ENCODE measurements at places on chromosomes 1 and 21.

DNA sequence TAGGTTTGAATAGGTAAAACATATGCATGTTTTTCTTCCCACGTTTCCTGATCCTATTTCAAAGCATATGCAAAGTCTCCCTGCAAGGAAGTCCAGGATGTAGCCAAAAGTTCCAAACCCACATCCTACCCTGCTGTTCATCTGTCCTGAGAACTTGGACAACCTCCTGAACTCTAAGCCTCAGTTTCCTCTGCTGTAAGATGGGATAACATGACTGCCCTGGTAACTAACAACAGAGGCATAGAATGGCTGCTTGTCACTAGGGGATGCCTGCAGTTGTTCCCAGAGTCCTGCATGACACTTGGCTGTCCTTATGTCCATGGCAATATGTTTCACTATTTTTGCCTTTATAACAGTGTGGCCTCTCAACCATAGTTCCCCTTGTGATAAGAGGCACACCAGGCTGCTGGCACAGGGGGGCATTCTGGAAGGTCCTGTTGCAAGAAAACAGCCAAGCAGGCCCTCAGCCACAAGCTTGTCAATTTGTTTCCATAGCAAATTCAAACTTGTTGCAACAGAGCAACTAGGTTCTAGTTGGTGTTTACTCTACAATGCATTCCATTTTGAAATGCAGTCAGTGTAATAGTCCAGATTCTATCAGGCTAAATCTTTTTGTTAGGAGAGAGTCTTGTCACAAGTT, 1.5 kb upstream of the HDGF start:
- DNase-seq = no peak

DNA sequence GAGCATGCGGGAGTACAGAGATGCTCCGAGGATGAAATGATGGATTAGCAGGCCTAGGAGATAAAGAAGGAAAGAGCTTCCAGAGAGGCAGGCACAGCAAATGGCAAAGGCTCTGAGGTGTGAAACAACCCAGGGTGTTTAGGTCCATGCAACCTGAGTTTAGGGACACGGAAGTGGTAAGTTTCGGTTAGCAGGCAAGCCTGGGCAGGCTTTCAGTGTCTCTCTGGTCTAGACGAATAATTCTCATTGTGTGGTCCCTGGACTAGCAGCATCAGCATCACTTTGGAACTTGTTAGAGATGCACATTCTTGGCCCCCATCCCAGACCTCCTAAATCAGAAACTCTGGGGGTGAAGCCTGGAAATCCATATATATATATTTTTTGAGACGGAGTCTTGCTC, 18.6 kb downstream of the NKAIN1 start:
- no peak for DNase-seq

DNA sequence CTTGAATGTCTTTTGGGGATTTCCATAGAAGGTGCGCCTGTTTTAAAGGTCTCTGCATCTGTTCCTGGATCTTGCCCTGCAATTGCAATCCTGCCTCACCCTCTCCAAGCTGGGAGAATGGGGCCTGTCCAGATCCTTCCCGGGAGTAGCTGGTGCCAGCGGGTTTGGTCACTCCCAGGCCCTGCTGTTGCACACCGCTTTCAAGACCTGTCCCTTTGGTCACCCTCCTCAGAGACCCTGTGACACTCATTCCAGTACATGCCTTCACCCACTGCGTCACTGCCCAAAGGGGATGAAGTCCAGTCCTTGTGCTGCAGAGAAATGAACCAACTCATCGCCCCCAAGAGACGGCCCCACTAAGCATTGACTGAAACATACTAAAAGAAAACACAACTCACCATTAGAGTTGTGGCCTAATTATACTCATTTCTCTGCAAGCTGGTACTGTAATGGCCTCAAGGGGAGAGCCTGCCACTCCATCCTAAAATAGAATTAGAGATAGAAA, 1.9 kb upstream of the IRF2BP2 start:
- DNase-seq = peak; percentile 36

GRCh38 chr1:209527372-209527771, 56.1 kb upstream of the CAMK1G start:
- DNase-seq = no peak

GRCh38 chr1:189658381-189658780, 819.3 kb downstream of the BRINP3 start:
- no peak for DNase-seq

DNA sequence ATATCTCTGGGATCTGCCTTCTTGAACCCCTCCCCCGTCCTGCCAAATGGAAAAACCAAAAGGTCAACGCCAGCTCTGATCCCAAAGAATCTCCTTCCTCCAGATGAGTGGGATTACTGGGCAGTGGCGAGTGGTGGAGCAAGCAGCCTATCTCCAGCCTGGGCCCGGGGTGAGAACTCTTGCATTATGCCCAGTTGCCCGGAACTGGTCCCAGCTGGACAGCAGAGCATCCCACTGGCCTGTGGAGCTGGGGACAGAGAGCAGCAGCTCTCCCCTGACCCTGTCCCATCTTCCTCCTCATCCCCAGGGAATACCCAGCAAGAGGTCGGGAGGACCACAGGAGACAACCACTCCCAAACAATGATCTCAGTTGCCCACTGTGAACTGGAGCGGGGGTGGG, 130.5 kb downstream of the TMEM53 start:
- DNase-seq = no peak

DNA sequence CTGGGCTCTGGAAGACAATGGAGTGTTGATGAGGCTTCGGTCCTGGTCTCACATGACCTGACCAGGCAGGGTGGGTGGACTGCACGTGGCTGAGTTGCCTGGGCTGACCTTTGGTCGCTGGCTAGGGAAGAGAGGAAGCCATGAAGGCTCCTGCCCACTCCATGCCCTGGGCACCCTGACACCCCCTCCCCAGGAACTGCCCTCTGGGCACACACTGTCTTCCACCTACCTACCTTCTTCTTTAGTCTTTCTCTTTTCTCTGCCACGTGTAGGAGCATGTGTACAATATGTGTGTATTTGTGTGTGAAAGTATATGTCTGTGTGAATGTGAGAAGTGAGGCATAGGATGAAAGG, 15.1 kb downstream of the POU3F1 start:
- DNase-seq = no peak

- peak; percentile 39 for DNase-seq
Measured at GRCh38 chr1:237124856-237125462, 83.0 kb downstream of the RYR2 start.

GRCh38 chr1:72705921-72706320, 423.6 kb upstream of the NEGR1 start:
- DNase-seq = no peak

DNA sequence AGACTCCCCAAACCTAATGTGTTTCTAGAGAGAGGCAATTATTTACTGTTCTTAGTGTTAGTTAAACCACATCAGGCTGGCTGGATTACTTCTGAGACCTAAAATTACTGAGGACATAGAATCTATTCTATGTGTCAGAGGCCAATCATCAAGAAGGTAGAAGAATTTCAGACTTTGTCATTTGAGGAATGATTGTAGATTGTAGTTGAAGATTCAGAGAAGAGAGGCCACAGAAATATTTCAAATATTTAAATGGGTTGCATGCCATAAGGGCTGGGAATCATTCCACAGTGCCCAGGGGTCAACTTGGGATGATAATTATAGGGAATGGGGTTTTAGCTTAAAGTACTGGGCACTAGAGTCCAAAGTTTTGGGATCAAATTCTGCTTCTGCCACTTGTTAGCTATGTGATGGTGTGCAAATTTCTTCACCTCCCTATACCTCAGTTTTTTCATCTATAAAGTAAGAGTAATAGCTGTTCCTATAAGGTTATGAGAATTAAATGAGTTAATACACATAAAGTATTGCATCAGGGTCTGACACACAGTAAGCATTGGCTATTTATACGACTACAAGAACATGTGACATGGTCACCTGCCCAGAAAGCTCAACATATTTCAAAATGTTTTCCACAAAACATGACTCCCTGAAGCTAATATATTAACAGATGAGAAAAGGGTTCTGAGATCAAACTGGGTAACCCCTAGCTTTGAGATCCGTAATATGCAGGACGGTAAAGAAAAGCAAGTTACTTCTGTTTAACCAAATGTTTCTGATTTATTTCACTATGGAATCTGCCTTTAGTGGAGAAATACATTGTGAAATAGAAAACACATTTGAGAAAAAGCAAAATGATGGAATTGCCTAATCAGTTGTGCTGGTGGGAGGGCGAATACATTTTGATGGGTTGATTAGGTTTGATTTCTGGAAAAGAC, 69.7 kb upstream of the SPAG17 start:
- no peak for DNase-seq

- no peak for DNase-seq
Measured at GRCh38 chr21:35197992-35198431, 148.9 kb upstream of the RUNX1 start.

DNA sequence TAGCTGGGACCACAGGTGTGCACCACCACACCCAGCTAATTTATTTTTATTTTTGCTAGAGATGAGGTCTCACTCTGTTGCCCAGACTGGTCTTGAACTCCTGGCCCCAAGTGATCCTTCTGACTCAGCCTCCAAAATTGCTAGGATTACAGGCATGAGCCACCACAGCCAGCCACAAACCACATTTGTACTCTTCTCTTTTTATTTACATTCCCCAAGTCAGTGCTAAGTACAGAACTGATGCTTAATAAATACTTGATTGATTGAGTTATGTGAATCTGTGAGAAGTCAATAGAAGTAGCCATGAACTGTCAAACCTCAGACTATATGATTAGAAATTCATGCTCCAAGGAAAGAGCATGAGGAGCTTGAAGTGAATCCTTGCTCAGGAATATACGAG, 48.5 kb upstream of the S1PR1 start:
- DNase-seq = no peak

- no peak for DNase-seq
Measured at GRCh38 chr1:168507231-168507630, 36.6 kb downstream of the XCL2 start.

GRCh38 chr1:178818416-178818815, 52.5 kb downstream of the ANGPTL1 start:
- DNase-seq = no peak

DNA sequence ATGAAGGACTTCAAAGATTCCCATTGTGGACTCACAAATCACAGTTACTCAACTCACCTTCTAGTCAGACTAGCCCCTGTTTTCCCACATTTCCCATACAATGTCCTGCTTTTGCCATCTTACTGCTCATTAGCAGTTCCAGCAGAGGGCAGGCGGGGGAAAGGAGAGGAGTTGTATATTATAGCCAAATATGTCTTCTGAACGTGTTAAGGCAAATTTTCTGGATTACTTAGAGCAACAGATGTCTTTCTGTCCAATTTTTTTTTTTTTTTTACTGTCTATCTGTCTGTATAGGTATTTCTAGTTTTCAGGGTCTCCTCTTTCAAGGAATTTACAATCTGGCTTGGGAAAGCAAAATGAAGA, 29.9 kb upstream of the DDAH1 start:
- no peak for DNase-seq

- DNase-seq = no peak
Measured at GRCh38 chr1:86151427-86151826, 5.1 kb downstream of the COL24A1 start.

- no peak for DNase-seq
Measured at GRCh38 chr1:22153660-22154437, 11.0 kb upstream of the WNT4 start.

GRCh38 chr1:42680921-42681683, 1.1 kb upstream of the YBX1 start:
- DNase-seq = peak; percentile 31

DNA sequence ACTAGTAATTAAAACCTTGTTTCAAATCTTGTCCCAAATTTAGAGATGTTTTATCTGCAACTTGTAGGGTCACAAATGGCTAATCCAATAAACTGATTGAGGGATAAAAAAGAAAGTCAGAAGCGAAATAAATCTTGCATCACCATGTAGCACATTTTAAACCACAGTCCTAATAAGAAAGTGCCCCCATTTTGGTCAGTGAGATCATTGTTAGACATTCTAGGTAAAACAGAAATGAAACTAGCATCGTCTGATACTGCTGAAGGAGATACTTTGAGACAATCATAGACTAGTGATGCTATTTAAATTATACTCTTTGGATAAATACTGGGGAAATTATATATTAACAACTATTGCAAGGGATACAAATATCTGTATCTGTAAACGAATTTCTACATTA, 247.9 kb downstream of the AMY1C start:
- DNase-seq = no peak

DNA sequence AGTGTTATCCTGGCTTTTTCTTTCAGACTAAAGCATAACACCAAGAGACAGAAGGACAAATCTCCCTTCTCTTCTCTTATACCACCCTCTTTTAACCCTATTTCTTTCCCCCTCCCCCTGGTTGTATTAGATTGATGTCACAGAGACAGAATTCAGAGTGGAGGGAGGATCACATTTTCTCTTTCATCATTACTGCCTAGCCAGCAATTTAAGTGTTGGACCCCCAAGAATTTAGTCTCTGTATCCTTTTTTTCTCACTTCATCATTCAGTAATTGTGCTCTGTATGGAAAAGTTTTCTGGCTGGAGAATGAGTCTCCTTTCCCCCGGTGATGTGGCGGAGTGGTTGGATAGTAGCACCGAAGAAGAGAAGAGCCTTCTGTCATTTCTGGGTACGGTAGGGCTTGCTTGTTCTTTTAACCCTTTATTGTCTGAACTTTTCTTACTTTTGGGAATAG, 124.8 kb downstream of the CLEC20A start:
- no peak for DNase-seq

DNA sequence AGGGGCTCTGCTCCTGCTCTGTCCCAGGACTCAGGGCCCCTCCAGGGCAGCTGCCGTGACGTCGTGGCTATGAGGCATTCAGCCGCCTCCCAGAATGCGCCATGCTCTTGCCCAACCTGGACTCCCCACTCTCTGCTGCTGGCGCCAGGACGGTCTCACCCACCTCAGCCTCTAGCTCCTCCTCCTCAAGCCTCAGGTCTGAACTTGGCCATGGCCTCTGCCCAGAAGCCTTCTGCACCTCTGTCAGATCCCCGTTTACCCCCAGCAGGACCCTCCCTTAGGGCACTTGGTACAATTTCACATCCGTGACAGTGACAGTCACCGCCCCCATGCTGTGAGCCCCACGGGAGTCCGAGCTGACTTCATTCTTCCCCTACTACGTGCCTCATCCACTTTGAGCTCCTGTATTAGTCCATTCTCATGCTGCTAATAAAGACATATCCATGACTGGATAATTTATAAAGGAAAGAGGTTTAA, 4.9 kb downstream of the CSTB start:
- no peak for DNase-seq

GRCh38 chr1:55547405-55547804, 332.2 kb upstream of the USP24 start:
- no peak for DNase-seq

DNA sequence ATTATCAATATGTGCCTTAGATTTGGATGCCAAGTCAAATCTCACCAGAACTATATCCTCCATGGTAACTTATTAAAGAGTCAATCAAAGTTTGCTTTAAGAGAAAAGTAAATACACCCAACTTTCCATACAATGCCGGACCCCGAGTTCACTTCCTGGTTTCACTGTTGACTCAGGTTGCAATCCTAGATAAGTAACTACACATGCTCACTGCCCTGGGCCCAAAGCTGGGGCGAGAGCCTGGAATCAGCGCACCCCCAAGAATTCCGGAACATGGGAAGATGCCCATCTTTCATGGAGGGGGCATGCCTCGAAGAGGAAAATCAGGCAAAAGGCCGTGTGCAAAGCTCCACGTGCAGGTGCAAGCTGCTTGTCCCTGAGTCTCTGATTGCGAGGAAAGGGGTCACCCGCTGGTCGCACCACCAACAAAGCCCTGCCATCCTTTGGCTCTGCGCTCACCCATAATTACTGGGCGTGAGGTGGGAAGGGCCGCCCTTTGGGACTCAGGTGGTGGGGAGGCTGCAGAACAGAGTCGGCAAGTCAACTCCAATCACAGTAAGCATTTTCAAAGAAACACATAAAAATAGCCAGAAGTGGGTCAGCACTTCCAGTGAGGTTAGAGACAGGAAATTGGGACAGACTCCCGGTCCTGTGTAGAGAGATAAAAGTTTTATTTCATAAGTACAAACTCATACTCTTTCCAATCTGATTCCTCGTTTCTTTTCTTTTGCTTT, 167.7 kb downstream of the TOMM20 start:
- no peak for DNase-seq
